ENCODE measurements at places on chromosomes 6 and 20.
A peak's percentile ranks its signal among the peaks of the same experiment; 100 is the strongest.

- DNase-seq: no peak
Measured at GRCh38 chr20:50188879-50189680, 1.6 kb upstream of the CEBPB start.

- no peak for DNase-seq
Measured at GRCh38 chr6:132971676-132972075, 157.3 kb downstream of the RPS12 start.

GRCh38 chr6:67300430-67301040, 1334.5 kb upstream of the ADGRB3 start:
- DNase-seq: no peak

DNA sequence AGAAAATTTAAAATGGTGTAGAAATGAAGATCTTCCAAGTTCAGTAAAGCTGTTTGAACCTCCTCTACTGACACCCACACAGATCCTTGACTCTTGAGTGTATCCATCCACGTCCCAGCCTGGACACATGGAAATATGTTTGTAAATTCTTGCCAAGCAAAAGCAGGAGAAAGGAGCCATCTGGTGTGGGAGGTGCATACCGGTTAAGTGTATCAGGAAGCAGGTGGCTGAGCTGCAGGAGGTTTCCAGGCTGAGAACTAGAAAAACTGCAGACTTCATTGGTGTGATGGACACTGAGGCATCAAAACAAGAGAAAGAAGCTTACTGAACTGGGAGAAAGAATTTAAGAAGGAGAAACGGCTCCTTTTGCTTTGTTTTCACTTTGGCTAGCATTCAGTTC, 229.9 kb upstream of the GRIK2 start:
- no peak for DNase-seq

- DNase-seq: no peak
Measured at GRCh38 chr6:87115402-87116135, 20.7 kb upstream of the CGA start.

DNA sequence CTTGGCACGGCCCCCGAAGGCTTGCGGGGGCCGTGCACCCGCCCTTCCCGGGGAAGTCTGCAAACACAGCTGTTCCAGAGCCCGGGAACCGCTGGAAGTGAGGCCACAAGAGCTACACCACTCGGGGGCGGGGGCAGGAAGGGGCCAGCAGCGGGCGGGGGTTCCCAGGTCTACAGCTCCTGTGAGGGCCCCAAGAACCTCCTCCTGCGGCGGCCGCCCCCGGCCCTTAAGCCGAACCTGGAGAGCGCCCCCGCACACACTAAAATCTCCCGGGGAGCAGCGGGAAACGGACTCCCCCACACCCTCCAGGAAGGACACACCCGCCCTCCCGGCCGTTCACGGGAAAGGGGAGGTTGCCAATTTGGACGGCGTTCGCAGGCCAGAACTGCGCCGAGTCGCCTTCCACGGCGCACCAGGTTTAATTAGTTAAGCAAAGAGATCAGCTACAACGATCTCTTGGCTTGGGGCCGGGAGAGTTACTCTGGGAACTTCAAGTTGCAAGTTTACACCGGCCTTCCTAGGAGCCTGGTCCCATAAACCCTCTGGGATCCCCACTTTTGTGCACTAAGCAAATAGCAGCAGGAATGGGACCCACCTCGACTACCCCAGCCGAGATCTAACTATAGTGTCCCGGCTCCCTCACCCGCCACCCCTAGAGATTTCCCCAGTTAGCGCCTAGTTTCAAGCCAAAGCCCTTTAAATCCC, 1.7 kb downstream of the JAG1 start:
- no peak for DNase-seq

DNA sequence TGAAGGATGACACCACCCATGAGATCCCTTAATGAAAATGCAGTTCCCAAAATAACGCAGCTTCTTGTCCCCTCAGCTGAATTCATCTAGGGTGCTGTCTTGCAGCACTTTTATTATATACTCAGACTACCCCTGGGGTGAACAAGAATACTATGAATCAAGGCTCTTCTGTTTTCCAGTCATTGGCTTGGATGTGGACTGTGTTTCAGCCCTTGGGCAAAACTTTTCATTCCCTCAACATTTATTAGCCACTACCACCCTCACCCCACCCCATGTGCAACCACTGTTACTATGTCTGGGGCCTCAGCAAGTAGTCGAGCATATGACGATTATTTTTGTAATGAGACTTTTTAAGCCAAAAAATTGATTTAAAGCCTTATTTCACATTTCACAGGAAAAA, 319.2 kb upstream of the PLN start:
- no peak for DNase-seq

GRCh38 chr6:17656644-17657043, 50.1 kb downstream of the NUP153 start:
- no peak for DNase-seq

DNA sequence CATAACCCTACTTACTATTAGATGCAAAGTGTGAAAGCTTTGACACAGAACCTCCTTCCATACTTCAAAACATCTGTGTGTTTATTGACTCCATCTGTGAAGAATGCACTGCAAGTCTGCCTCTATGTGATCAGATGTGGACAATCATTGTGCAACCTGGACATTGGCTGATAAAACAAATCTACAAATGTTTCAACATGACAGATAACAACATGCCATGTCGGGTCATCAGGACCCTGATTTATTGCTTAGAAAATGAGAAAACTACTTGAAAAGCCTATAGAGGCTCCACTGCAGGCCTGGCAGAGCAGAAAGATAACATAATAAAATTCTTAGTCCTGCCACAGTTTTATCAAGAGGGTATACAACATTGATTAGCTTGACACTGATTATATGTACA, 1286.4 kb downstream of the GRIK2 start:
- DNase-seq: no peak

DNA sequence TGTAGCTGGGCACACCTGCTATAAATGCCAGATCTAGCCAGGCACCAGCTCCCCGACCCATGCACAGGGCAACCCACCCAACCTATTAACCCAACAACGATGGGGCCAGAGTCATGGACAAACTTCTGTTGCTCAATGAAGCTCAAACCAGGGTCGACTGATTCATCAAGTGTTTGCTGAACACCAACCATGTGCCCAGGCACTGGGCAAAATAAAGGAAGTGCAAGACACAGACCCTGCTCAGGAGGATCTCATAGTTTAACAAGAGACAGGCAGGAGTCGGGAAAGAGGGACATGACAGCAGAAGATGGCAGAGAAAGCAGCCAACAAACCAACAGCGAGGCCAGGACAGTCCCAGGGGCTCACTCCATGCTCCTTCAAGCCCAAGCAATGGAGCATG, 18.8 kb downstream of the KCNK5 start:
- DNase-seq: no peak

DNA sequence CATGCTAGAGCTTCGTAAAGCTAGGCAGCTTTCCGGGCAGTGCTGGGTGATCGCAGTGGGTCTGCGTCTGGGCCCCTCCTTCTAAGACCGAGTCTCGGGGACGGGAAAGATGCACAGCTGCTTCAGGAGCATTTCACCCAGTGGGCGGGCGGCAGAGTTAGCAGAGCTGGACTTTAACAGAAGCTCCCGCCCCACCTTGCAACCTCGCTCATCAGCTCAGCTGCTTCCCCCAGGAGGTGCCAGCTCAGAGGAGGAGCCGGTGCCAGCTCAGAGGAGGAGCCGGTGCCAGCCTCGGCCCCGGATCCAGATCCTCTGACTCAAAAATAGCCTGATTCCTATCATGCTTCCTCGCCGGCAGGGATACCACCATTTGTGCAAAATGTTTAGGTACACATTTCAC, 94.5 kb upstream of the RPS6KA2 start:
- no peak for DNase-seq

DNA sequence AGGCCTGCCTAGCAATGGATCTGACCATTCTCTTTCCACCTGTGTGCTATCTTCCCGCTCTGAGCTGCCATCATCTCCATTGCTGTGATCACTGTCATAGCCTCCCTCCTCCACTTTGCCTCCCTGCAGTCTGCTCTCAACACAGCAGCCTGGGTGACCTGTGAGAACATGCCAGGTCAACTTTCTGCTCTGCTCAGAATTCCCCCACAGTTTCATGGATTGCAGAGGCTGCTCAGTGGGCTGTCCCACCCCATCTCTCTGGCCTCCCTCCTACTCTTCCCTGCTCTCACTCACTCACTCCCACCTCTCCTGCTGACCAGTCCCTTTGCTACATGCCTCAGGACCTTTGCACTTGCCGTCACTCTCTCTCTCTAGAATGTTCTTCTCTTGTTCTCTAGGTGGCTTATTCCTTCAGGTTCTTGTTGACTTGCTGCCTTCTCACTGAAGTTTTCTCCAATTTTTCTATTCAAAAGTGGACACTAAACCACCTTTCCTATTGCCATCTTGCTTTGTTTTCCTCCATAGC, 159.9 kb downstream of the CD83 start:
- DNase-seq: no peak

GRCh38 chr6:2862712-2863181, 21.1 kb upstream of the SERPINB1 start:
- no peak for DNase-seq

DNA sequence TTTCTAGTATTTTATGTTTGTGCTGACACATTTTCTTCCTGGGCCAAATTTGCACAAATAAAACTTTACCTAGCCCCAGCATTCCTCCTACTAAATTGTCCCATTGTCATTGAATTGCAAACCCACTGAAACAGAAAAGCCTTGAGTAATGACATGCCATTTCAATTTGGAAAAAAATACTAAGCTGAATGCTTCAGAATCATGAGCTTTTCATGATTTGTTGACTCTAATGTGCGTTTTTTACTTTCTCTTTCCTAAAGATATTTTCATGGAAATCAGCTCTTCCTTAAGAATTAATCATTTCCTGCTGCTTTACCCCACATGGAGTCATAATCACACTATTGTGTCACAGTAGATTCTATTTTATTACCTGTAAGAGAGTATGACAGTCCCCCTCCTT, 47.4 kb downstream of the TRDN start:
- DNase-seq: no peak

- no peak for DNase-seq
Measured at GRCh38 chr6:155517294-155517693, 61.7 kb upstream of the NOX3 start.

DNA sequence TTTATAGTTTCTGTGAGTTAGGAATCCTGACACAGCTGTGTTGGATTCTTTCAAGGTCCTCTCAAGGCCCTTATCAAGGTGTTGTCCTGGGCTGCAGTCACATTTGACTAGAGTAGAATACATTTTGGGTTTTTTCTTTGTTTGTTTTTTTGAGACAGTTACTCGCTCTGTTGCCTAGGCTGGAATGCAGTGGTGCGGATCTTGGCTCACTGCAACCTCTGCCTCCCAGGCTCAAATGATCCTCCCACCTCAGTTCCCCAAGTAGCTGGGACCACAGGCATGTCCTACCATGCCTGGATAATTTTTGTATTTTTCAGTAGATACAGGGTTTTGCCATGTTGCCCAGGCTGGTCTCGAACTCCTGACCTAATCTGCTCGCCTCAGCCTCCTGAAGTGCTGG, 15.7 kb downstream of the NFYA start:
- no peak for DNase-seq

GRCh38 chr6:61711849-61712248, 574.2 kb downstream of the KHDRBS2 start:
- no peak for DNase-seq

DNA sequence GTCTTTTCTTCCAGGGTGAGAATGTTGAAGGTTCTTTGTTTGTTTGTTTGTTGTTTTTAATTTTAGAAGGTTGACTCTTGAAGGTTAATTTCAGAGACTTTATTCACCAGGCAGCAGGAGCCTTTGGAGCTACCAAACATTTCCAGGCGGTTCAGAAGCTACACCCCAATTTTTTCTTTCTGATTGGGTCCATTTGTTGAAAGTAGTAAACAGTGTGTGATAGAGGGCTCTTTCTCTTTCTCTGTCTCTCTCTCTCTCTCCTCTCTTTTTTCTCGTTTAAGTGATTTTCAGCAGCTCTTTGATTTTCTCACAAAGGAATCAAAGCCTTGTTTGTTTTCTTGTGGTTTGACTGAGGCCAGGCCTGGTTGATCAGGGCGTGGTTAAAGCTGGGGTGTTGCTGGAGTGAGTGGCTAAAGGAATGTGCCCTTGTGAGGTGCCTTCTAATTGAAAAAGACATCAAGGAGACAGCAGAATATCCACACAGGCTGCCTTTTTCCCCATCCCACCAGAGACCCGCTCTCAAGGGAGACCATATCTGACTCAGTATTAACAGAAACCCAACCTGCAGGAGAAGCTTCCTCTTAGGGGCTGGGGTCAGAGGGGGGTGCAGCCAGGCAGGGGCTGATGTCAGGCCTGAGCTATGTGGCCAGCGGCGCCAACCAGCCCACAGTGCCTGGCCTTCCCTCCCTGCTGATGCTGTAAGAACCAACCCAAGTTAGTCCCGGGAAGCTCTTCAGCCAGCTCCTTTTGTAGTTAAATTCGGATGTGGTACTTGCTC, 40.4 kb upstream of the NAA20 start:
- peak; percentile 88 for DNase-seq

DNA sequence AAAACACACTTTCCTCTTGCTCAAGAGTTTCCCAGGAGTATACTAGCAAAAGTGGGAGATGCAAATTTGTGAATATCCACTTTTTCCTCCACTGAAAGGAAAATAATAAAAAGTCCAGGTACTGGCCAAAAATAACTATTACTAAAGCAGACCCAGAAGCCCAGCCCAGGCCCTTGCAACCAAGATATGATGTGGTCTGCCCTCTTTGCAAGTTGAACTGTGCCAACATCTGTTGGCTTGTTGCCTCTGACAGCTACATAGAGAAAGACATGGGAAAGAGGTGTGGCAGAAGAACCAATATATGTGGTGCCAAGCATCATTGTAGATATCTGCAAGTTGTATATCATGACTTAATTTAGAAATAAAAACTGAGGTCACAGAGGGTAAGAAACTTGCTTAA, 78.4 kb upstream of the JAG1 start:
- no peak for DNase-seq

DNA sequence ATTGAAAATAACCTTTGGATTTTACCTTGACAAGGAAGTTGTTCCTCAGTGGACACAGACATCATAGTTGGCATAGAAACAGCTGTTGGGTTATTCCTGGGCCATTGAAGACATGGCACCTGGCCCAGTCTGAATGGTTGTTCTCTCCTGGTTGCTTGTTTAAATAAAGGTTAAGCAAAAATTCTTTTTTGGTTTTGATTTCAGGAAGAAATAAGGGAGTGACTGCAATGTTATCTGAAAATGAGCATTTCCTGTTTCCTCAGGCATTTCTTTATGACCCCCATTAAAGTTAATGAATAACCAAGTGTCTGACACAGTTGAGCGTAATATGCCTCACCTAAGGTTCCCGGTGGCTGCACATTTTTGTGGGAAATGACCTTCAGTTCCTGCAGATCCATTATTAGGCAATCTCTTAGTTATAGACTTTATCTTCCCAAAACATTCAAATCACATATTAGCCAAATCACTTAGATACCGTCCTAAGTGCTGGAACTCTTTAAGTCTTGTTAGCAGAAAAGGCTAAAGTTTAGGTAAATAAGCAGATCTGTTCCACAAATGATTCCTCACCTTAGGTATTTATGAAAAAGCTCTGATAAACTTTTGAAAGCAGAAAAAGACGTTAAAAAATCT, 648.7 kb upstream of the FLRT3 start:
- no peak for DNase-seq
